ENCODE measurements at places on chromosomes 13 and 19.

GRCh38 chr13:91889641-91890040, 491.2 kb downstream of the GPC5 start:
- no peak for DNase-seq

- DNase-seq, result no peak
Measured at GRCh38 chr19:53432088-53432661, 391 bp downstream of the ZNF761 start.

GRCh38 chr13:106230450-106230849, 305.0 kb downstream of the EFNB2 start:
- no peak for DNase-seq

DNA sequence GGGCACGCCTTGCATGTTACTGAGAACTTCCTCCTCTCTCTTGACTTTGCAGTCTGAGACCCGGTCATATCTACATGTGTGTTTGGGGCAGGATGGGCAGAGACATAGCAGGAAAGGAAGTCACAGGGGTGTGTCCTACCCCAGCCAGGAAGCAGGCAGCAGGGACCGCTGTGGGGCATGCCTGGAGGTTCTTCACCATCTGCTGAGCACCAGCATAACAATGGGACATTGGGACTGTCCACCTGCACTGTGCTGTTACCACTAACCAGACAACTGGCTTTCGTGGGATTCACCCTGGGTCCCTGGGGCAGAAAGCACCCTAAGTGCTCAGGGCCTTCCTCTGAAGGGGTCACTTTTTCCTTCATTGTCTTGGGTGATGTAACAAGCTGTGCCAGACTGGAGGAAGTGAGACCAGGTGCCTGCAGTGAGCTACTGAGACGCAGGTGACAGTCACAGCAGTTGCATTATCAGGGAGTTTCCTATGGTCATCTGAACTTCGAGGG, 2.6 kb upstream of the HAUS5 start:
- no peak for DNase-seq

DNA sequence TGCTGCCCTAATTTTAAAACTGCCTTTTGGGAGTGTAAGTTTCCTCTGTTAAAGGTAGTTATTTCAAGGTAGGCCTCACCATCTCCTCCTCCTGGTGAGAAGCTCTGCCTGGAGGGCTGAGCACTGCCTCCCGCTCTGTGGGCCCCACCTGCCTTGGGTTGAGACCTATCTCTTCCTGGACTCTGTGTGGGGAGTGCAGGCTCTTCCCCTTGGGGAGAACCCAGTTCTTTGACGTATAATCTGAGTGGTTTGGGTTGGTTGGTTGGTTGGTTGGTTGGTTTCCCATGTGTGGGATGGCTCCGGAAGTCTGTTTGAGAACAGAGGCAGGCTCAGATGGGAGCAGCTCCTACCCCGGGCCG, 39.1 kb downstream of the ACTN4 start:
- no peak for DNase-seq

Measured in NCI-H2081 (cell line).